ENCODE measurements at places on chromosomes 1 and 21.
A peak's percentile ranks its signal among the peaks of the same experiment; 100 is the strongest.

DNA sequence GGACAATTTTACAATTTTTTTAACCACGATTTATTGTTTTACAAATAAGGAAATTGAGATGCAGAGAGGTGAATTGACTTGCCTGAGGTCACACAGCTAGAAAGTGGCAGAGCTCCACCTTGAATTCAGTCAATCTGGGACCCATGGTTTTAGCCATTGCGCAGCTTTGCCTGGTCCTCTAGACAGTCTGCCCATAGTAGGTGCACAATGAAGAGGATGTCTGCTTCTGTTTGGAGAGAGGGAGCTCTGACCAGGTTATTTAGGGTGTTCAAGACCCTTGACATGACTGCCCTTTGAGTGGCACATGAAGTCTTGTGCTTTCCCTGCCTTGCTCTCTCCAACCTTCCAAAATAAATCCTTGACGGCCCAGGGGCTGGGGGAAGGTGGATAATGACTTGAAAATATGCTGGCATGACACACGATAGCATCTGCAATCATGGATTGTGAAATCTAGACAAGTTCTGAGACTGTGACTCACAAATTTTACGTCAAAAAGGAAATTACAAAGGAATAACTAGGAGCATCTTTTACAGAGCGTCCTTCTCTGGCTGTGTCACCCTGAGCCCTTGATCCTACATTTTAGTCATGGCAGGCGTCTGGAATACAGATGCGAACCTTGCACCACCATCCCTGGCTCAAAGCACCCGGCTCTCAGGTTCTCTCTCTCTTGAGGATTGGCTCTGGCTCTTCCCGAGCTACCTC is 26.2 kb upstream of the ID3 start:
- no peak for DNase-seq

DNA sequence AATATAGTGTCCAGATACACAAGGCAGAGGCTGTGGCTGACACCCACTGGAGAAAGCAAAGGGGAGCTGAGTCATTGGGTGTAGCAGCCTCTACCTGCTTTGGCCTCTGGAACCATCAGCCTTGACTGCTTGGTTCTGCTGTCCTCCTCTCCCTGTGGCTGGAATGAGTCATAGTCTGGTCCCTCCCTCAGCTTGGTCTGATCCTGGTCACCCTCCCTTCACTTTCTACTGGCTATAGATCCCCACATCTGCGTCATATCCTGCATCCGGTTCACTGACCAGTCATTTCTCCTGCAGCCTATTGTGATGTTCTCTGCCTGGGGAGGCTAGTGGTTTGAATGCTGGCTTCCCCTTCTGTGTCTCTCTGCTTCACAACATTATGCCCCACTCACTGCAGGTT is 372.8 kb upstream of the DAB1 start:
- no peak for DNase-seq

DNA sequence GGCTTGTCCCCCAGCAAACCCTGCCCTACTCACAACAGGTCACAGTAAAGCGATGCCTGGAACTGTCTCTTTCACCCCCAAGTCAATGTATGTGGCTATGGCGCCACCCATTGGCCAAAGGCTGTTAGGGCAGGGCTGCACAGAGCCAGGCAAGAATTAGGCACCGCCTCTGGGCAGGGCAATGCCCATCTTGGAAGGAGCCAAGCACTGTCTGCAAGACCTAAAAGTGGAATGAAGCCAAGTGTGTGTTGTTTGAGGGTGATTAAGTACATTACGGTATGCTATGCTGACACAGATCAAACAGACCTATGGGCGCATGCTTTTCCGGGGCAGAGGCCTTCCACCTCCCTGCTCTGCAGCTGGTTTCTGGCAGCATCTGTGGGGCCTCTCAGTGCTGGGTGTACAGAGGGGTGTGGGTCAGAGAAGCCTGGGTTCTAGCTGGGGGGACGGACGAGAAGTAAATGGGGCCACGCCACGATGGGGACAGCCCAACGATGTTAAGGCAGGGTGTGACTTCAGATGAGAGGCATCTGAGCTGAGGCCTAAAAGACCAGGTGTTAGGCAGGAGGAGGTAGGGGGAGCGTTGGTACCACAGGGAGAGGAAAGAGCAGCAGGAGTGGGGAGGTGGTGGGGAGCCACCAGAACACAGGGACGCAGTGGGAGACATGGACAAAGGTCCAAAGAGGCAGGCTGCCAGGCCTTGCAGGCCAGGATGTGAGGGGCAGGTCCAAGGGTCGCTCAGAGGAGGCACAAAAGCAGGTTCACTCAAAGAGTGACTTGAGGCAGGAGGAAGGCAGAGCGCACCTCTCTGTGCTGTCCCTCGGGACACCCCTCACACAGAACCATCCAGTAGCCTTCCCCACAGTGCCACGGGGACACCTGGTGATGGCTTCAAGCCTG is 49.8 kb downstream of the ACOT7 start:
- DNase-seq = no peak

GRCh38 chr21:42829417-42829816 is 49.9 kb downstream of the WDR4 start:
- no peak for DNase-seq

DNA sequence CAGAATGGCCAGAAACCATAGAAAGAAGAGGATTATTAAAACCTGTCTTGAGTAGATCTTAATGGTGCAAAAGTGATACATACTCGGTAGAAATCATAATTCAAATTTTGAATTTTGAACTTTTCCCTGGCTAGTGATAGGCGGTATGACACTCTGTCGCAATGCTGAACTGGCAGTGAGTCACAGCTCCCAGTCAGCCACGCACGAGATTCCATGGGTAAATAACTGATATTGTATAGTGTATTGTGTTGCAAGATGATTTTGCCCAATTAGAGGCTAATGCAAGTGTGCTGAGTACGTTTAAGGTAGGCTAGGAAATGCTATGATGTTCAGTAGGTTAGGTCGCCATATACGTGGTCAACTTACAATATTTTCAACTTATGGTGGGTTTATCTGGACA is 207.0 kb downstream of the SIPA1L2 start:
- no peak for DNase-seq

GRCh38 chr1:41314376-41315145 is 46.7 kb upstream of the FOXO6 start:
- no peak for DNase-seq

DNA sequence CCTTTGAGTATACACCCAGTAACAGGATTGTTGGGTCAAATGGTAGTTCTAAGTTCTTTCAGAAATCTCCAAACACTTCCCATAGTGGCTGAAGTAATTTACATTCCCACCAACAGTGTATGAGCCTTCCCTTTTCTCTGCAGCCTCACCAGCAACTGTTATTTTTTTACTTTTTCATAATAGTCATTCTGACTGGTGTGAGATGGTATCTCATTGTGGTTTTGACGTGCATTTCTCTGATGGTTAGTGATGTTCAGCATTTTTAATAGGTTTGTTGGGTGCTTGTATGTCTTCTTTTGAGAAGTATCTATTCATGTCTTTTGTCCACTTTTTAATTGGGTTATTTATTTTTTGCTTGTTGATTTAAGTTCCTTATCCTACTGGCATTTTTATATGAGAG is 26.4 kb upstream of the LAMC1 start:
- no peak for DNase-seq

DNA sequence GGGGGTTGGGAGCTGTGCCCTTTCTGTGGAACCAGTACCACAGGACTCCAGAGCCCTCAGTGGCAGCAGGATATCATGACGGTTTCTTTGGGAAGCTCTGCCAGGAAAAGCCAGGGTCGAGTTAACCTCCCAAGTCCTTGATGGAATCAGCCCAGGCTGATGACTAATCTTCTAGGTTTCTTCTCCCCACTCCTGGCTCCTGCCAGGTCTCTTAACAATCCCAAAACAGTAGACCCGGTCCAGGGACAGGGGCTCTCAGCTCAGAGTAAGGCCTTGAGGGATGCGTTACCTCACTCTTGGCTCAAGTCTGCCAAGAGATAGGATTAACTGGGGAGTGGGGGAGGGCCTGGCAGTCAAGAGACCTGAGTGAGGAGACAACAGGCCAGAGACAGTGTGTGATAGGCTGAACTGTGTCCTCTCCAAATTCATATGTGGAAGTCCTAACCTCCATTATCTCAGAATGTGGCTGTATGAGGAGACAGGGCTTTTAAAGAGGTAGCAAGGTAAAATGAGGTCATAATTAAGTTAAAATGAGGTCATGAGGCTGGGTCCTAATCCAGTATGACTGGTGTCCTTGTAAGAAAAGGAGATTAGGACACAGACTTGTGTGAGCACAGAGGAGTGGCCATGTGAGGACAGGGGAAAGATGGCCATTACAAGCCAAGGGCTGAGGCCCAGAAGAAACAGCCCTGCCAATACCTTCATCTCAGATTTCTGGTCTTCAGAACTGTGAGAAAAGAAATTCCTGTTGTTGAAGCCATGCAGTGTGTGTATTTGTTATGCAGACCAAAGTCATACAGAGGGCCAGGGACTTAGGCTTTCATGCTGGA is 95.0 kb downstream of the BEND5 start:
- DNase-seq = no peak

- no peak for DNase-seq
Measured at GRCh38 chr1:244837597-244838258, 2.3 kb downstream of the COX20 start.

DNA sequence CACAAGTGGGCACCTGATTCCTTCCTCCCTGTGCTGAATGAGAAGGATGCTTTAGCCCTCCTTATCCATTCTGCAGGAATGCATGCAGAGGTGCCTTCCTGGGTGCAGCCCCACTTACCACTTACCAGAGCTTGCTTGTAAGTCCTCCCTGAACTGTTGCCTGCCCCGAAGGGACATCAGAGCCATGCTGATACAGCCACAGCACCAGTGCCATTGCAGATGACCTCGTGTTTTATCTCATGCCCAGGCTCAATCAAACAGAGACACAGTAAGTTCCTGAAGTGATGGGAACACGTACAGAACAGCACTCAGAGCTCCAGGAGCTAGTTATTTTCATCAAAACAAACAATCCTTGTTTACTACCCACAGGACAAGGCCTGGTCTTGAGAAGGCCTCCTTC is 81.9 kb downstream of the ATP1A1 start:
- DNase-seq = no peak

DNA sequence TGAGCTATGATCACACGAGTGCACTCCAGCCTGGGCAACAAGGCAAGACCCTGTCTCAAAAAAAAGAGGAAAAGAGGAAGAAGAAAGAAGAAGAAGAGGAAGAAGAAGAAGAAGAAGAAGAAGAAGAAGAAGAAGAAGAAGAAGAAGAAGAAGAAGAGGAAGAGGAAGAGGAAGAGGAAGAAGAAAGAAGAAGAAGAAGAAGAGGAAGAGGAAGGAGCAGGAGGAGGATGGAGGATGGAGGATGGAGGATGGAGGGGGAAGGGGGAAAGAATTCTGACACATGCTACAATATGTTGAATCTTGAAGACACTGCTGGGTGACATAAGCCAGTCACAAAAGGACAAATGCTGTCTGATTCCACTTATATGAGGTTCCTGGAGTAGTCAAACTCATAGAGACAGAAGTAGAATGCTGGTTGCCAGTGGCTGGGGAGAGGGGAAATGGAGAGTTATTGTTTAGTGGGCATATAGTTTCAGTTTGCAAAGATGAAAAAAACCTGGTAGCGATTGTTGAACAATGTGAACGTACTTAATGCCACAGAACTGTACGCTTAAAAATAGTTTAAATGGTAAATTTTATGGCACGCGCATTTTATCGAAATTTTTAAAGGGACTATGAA is 47.3 kb upstream of the COA6 start:
- DNase-seq = no peak

- DNase-seq = no peak
Measured at GRCh38 chr1:163083690-163084089, 14.5 kb downstream of the RGS4 start.

DNA sequence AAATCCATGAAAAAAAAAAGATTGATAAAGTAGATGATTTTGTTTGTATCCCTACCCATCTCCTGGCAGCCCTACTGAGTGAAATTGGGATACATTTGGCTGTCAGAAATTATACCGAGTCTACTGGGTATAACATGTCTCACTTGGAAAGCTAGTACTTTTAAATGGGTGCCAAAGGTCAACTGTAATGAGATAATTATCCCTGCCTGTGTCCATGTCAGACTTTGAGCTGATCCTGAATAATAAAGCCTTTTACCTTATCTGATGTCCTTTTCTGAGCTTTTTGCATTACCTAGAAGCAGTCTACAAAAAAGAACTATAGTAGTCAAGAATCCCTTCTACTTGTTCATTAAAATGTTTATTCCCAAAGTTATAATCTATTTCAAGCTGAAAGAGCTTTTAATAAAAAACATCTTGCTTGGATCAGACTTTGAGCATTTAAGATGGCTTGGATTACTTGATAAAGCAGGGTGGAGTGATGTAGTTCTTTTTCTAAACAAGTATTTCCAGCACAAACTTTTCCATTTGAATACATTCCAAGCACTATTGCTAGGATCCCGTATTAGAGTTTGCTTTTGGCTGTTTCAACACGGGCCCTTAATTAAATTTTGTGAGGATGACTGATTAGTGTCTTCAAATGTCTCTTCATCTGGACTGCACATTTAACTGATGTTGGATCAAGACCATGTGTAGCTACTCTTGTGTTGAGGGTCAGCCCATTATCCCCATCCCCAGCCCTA is 69.2 kb downstream of the DTL start:
- DNase-seq = no peak

GRCh38 chr1:111406321-111406768 is 21.2 kb downstream of the OVGP1 start:
- DNase-seq = peak; percentile 8

DNA sequence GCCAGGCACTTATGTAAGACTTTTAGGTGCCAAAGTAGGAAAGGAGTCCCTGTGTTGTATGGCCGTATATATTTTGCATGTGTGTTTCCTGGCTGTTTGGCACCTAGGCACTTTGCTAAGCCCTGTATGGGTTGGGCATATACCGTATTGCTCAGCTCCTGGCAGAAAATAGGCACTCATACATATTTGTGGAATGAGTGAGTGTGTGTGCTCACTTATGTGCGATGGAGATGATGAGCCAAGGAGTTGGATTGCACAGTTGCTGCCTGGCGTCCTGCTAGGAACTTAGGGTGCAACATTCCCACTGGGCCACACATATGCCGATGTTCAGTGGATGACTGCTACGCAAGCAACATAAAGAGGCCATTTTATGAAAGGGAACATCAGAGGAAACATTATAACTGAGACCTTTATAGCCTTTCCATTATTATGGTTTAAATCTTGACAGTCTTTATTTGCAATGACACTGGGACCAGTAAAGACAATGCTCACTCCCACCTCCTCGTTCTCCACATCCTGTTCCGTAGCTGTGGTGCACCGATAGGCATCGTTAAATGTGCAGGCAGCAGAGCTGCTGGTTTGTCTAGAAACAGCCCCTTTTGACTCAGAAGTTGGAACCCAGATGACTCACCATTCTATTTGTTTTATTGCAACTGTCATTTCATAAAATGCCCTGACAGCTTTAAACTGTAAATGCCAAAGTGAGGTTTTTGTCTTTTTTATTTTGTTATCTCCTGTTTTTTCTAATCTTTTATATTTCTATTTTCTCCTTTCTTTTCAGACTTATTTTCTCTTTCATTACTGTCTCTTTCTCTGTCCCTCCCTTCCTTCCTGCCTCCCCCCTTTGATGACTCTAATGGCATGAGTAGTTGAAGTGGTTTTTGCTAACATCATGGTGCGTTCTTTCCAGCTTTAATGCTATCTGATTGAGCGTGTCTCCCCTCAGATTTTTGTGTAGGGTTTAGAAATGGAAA is 36.1 kb downstream of the PEX14 start:
- peak; percentile 47 for DNase-seq

- no peak for DNase-seq
Measured at GRCh38 chr1:107183011-107183410, 42.2 kb downstream of the NTNG1 start.

Data from stimulated activated CD4-positive, alpha-beta T cell treated with anti-CD3 and anti-CD28 coated beads, Interleukin-1b, Interleukin-23, amount 100 ng/mL, for 24 hours (primary cell).